ENCODE measurements at places on chromosomes 1 and 21.

DNA sequence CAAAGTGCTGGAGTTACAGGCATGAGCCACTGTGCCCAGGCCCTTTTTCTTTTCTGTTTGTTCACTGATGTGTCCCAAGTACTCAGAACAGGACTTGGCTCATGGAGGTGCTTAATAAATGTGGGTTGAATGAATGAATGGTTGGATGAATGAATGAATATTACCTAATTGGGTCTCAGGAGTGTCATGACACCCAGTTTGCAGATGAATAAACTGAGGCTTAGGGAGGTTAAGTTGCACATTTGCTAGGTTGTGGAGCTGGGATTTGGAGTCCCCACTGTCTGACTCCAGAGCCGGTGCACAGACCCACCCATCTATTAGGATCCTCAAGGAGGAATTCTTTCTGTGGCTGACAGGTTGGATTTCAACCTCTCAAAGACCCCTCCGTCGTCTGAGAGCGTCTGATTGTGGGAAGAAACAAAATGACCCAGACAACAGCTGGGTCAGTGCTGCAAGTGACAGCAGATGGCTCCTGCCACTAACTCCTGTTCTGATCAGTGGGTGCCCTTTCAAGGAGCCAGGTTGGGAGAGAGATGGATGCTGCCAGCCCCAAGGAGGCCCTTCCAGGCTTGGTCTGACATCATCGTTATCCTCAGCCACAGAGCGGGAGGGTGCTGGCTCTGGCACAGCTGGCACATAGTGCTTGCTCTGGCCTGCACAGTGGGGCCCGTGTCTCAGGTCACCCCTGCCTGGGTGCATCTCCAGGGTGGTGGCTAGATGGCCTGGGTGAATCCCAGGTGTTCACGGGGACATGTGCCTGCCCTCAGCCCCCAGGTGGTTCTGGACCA lies 24.2 kb downstream of the ARHGEF10L start:
- no peak for DNase-seq

GRCh38 chr1:223403184-223403815 lies 10.1 kb downstream of the CCDC185 start:
- DNase-seq = no peak

GRCh38 chr1:203290261-203291089 lies 14.8 kb upstream of the BTG2 start:
- DNase-seq = peak; percentile 36

- DNase-seq = no peak
Observed at GRCh38 chr1:11693024-11693590, 1.6 kb downstream of the DRAXIN start.

DNA sequence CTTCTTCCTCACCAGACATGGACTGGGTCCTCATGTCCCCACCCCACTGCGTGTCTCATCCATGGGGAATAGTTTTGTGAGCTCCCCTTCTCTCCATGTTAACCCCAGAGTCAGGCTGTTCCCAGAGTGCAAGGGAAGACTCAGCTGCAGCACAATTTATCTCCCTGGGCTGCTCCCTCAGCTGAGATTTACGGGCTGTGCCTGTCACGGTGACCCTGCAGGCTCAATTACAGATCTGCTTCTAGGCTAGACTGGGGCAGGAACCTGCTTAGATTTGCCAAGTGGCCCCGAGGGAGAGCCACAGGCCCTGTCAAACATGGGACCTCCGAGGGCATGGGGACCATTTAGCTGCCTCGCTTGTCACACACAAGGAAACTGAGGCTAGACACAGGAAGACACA lies 37.8 kb downstream of the CDCP2 start:
- no peak for DNase-seq

DNA sequence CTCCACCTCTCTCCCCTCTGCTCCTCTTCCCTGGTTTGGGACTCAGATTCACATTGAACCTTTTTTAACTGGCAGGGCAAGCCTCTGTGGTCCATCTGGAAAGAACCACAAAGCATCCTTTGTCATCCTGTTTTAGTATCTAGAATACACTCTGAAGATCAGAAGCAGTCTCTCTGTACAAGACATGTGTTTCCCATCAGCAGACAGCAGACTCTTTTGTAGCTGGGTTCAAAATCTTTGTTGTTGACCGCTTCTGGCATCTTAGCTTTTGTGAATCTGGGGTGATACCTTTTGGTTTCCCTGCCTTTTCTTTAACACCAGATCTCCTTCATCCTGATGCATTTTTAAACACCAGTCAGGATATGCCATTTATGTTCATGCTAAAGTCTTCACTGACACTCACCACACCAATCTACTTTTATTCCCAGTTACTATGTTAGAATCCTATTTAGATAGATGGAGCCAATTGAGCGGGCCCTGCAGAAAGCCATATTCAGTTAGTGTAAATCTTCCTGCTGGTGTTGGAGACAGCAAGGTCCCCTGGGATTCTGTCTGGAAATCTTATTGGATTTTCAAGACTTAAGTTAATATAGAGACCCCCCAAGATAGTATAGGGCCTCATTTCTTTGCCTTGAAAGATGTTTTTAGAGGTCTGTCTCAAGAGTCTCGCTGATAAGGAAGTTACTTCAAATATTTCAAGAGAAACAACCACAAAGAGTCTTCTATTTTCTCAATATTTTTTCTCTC lies 51.1 kb downstream of the ST6GALNAC3 start:
- DNase-seq = no peak

DNA sequence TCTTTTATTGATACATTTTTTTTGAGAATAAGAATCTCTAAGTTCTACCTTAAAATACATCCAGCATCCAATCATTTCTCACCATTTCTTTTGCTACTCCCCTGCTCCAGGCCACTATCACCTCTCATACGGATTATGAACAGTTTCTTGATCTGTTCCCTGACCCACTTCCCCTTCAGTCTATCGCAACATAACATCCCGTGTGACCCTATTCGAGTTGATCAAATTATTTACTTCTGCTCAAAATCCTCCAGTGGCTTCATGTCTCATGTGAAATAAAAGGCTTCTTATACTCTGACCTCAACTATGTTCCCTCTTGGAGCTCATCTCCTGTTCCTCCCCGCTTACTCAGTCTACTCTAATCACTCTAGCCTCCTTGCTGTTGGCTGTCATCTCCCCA lies 5.2 kb downstream of the ALG14 start:
- no peak for DNase-seq

- DNase-seq = no peak
Observed at GRCh38 chr1:216653001-216653400, 70.2 kb downstream of the ESRRG start.

DNA sequence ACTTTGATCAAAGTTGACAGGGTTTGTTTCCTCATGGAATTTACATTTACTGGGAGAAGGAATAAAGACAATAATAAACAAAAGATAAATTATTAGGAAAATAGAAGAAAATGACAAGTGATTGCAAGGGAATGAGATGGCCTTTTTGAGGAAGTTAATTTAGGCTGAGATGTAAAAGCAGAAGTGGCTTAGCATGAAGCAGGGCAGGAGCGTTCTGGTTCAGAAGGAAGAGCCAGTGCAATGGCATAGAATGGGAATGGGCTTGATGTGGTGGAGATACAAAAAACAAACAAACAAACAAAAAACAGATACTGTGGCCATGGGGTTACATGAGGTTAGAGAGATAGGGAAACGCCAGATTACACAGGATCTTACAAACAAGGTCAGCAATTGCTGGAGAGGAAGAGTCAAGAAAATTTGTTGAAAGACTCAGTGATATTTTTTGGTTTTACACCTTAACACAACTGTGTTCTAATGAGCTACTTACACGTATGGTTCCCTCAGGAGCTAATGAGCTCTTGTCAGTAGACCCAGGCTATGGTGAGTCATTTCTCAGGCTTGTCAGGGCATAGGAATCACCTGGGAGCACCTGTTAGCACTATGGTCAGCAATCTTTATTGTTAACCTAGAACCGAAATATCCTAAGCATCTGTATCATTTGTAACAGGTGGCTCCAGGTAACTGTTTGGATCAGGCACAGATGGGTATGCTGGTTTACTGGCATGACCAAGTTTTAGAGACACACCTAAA lies 8.7 kb upstream of the CADM3 start:
- DNase-seq = no peak

DNA sequence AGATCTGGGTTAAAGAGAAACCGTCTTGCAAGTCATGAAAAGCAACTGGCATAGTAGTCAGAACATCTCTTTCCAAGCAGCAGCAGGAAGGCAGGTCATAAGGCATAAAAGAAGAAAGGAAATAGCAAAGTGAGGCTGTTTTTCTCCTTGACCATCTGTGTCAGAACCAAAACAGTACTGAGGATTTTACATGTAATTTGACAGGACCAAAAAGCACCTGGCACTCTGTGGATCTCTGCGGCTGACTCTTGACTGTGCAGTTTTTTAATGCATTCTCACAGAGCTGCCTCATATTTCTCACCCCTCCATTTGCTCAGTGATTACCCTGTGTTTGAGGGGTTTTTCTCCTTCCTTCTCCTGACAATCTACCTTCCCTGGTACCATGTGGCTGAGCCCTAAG lies 17.7 kb downstream of the TBX15 start:
- no peak for DNase-seq

GRCh38 chr1:181134543-181135436 lies 46.3 kb downstream of the IER5 start:
- DNase-seq = no peak

GRCh38 chr1:227136210-227136820 lies 182.0 kb downstream of the CDC42BPA start:
- no peak for DNase-seq

GRCh38 chr1:212500983-212501382 lies 68.3 kb downstream of the NENF start:
- DNase-seq = no peak

DNA sequence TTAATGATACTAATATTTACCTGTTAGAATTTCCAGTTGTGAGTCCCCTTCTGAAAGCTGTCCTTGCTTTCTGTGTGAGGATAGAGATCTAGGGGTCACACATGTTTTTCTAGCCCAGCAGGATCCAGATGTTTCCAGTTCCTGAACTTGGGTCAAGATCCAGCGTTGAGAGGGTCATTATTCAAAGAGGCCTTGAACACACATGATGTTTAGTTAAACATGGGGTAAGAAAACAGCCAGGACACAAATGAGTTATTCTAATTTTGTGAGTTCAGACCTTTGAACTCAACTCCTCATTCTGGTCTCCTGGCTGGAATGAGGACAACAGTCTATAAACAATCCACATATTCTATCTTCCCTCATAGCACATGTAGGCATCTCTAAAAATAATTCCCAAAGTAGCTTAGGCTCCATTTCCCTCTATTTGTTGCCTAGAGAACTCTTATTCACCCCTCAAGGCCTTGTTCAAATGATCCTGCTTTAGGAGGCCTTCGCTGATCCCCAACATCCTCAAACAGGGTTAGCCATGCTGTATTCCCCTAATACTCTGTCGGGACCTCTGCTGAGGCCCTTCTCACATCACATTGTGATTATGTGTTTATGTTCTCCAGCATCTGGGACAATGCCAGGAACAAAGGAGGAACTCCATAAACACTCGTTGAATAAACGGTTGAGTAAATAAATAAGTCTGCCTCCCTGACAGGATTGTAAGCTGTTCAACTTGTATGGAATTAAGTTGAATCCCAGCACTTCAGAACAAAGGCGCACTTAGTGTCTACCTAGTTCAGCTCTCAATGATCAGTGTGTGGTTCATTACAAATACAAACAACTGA lies 15.0 kb upstream of the KCNN3 start:
- no peak for DNase-seq

GRCh38 chr1:100322436-100323211 lies 29.7 kb upstream of the CDC14A start:
- DNase-seq = no peak

GRCh38 chr1:220067269-220068204 lies 21.2 kb upstream of the EPRS1 start:
- DNase-seq = no peak

DNA sequence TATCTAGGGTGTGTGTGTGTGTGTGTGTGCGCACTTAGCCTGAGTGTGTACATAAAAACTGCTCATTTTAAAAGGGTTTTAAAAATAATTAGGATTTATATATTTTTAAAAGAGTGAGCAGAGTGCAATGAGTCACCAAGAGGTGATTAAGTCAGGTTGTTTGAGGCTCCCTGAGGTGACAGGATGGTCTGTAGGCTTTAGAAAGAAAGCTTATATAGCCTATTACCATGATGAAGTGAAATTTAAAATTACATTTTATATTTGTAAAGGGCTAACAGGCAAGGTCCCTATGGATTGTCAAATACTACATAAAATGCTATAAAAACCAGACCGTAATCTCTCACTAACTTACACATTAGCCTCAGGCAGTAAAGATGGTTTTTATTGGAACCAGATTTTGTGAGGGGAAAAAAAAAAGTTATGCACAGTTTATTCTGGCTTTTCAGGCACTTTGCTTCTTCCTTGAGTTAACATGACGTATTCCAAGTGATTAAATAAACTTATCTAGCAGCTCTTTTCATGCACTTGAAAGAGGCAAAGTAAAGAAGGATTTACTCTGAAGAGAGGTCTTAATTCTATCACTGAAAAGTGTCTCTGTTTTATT lies 711.7 kb upstream of the PTBP2 start:
- no peak for DNase-seq

- DNase-seq = no peak
Observed at GRCh38 chr1:56461158-56462127, 117.9 kb downstream of the PLPP3 start.

GRCh38 chr1:2623571-2624337 lies 9.1 kb downstream of the MMEL1 start:
- DNase-seq = no peak

- no peak for DNase-seq
Observed at GRCh38 chr21:46124926-46125845, 27.3 kb downstream of the COL6A2 start.

GRCh38 chr1:12643079-12643478 lies 806 bp upstream of the AADACL4 start:
- DNase-seq = no peak

DNA sequence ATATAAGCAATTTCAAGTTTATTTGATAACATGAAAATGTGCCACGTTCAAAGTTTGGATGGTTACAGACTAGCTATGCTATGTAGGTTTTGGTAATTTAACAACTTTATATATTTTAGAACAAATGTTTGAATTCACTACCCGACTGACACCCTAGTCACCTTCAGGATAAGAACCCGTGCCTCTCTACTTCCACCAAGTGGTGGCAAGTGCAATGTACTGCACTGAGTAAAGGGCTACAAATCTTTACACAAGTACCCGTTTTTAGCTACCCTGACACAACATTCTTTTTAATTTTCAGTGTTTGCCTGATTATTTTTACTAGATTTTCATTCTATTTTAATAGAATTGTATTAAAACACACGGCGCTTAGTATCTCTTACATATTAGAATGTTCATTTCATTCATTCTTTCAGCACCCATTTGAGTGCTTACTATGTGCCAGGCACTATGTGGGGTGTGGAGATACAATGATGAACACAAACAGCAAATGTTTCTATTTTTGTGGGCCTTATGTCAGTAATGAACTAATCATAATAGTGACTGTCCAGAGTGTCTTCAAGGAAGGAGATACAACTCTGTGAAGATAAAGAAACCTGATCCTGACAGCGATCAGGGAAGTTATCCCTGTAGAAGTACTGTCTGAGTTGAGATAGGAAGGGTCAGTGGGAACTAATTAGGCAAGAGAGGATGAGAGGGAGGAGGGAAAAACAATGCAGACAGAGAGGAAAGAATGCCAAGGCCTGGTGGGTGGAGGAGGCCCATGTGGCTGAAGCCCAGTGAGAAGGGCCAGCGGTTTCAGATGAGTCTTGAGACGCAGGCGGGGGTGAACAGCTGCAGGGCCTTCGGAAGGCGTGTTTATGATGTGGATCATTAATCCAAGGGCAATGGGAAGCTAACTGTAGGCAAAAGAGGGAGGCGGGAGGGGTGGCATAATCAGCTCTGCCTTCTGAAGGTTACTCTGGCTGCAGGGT lies 3.8 kb downstream of the LCA5L start:
- DNase-seq = no peak

Data from cortex of kidney (tissue), 1 donor.